ENCODE measurements at places on chromosomes 2 and 18.

DNA sequence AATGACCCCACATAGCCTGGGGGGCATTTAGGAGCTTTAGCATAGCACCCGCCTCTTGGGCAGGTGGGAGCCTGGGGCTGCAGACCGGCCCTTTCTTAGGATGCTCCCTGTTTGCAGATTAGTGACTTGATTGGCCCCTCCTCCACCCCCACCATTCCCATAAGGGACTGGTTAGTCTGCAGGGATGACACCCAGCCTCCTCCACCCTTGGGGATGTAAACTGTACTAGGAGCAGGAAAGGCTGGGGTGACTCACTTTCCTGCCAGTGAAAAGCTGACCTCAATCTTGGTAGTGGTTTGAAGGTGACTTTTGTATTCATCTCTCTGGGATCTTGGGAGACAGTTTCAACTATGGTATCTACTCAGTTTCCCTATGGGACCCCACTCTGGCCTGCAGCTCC, 24.2 kb downstream of the CTIF start:
- peak; percentile 78 for DNase-seq

- DNase-seq, result no peak
Measured at GRCh38 chr2:185145316-185146121, 547.2 kb downstream of the ZNF804A start.

- peak; percentile 41 for DNase-seq
Measured at GRCh38 chr2:7023542-7023941, 106.3 kb downstream of the RNF144A start.

- peak; percentile 62 for DNase-seq
Measured at GRCh38 chr18:24741965-24742724, 281.7 kb downstream of the HRH4 start.

- peak; percentile 40 for DNase-seq
Measured at GRCh38 chr2:102449370-102449974, 23.6 kb upstream of the SLC9A4 start.

DNA sequence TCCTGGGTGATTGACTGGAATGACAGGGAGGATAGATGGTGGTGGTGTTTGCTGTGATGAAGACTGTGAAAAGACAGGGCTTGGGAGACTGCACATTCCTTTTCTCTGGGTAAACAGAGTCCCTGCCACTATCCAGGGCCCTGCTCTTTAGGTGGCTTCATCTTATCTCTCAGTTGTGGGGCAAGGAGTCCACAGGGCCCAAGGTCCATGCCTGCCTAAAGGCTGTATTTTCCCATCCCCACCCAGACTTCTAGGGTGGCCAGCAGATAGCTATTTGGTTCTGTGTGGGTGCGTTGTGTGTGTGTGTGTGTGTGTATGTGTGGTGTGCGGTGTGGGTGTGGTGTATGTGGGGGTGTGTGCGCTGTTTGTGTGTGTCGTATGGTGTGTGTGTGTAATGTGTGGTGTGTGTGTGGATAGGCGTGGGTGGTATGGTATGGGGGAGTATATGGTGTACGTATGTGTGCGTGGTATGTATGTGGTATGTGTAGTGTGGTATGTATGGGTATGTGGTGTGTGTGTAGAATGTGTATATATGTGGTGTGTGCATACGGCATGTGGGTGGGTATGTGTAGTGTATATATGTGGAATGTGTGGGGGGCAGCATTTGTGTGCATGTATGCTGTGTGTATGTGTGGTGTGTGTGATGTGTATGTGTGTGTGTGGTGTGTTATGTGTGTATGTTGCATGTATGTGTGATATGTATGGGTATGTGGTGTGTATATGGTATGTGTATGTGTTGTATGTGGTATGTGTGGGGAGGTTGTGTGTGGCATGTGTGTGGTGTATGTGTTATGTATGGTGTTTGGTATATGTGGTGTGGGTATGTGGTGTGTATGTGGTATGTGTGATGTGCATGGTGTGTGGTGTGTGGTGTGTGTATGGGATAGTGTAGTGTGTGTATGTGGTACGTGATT, 10.5 kb upstream of the XRCC5 start:
- DNase-seq, result no peak

DNA sequence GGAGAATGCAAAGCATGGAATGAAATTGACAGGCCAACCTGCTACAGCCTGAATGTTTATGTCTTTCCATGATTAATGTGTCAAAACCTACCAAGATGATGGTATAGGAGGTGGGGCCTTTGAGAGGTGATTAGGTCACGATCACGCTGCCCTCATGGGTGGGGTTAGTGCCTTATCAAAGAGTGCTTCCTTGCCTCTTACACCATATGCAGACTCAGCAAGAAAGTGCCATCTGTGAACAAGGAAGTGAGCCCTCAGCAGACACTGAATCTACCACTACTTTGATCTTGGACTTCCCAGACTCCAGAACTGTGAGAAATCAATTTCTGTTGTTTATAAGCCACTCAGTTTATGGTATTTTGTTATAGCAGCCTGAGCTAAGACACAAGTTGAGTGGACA, 147.5 kb upstream of the BCL2L11 start:
- DNase-seq, result no peak

- peak; percentile 55 for DNase-seq
Measured at GRCh38 chr2:200168641-200169555, 137.6 kb upstream of the SPATS2L start.

DNA sequence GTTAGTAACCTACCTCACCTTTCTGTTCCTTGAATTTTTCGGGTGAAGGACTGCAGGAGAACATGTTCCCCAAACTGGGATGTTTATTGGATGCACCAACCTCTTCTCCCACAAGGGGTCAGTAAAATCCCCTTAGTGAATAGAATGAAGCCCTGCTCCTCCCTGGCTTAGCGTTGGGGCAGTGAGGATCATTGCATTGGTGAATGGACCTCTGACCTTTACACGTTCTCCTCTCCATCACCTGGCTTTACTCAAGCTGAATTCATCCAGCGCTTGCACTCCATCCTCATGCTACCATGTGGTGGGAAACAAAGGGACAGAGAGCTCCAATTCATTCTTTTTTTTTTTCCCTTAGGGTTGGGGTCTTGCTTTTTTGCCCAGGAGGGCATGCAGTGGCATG, 157.2 kb downstream of the MIB1 start:
- DNase-seq, result peak; percentile 44
